ENCODE measurements at places on chromosomes 1 and 21. TPM values are rescaled to one million over a fixed set of nuclear protein-coding genes. Genes with fewer than 3 reads are reported as not detected.

The RNU1-1 gene
- total RNA-seq, result 1,564 TPM

The CR1L gene
- not detected for total RNA-seq

The NFIA gene
- 8.3 TPM for total RNA-seq

DNA sequence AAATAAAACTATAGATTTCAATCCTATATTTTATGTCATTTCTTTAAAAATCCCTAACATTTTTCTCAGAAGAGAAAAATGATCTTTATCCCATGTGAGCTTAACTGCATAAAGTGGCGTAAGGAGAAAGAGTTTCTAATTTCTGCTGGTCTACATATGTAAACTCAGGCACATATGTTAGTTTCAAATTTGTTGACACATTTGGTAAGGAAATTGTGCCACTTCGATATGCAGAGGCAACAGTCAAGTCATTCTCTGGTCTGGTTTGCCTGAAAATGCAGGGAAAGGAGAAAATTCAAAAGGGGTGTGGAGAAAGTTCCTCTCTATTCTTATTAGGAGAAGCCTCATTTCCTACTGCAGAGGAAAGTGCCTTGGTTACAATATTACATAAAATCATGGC is 11.5 kb downstream of the KCNA3 start:
- DNase-seq, result no peak

GRCh38 chr1:57423135-57423655 is 665 bp downstream of the DAB1 start:
- DNase-seq, result no peak

DNA sequence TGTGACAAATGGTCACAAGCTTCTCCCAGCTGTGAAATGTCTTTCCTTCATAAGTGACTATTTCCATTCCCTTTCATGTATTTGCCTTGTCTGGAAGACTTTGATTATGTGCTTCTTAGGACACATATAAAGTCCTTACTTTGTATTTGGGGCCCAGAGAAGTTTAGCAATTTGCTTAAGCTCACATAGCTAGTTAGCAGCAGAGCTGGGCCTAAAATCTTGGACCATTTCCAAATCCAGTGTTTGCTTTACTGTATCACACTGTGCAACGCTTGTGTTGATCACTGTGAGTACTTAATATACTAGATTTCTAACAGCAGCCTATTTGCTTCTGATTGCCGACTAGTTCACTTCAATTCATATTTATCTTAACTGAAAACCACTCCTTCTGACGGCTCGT is 2.2 kb upstream of the KCNA3 start:
- no peak for DNase-seq

DNA sequence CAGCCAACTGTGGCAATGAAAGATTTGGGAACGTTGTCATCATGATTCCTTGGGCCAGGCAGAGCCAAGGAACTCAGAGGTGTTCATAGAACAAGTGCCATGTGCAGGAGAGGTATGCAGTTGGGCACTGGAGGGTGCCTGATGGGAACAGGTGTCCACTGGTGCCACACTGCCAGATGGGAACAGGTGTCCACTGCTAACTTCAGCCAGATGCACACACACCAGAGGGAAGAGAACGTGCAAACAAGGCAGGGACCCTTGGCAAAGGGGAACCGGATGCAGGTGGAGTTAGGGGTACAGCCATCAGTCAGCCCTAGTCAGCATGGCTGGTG is 13.5 kb downstream of the OLFML2B start:
- DNase-seq, result no peak

GRCh38 chr1:17112496-17113236 is 6.6 kb downstream of the PADI2 start:
- DNase-seq, result no peak

All from HFFc6 (cell line).